NK-92 treated with Interleukin-12 subunit alpha and Interleukin-12 subunit beta, amount 100 ng/mL, for 24 hours (cell line): ENCODE measurements at places on chromosomes 12 and 14.
A peak's percentile ranks its signal among the peaks of the same experiment; 100 is the strongest.

GRCh38 chr12:46815809-46816208, 10.0 kb downstream of the SLC38A4 start:
- no peak for DNase-seq

DNA sequence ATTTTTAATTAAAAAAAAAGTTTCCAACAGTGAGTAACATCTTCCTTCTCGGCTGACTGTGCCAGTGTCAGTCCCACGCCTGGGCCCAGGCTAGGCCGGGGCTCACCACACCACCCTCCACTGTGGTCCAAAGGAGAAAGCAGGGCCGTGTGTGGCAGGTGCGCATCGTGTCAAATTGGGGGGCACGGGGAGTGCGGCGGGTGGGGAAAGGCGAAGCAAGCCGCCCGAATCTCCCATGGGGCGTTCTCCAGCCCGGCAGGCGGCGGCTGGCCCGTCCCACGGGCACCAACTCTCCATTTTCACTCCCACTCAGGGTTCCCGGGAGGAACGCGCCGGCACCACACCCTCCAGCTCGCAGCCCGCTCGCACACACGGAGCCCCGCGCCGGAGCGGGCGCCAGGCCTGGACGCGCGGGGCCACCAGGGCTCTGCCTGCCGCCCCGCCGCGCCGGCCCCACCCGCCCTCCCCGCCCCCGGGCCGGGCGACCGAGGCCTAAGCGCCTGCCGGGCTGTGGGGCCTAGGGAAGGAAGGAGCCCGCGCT, 604 bp downstream of the EEA1 start:
- DNase-seq = peak; percentile 23

GRCh38 chr12:3289702-3290101, 201.3 kb upstream of the PRMT8 start:
- DNase-seq = no peak

DNA sequence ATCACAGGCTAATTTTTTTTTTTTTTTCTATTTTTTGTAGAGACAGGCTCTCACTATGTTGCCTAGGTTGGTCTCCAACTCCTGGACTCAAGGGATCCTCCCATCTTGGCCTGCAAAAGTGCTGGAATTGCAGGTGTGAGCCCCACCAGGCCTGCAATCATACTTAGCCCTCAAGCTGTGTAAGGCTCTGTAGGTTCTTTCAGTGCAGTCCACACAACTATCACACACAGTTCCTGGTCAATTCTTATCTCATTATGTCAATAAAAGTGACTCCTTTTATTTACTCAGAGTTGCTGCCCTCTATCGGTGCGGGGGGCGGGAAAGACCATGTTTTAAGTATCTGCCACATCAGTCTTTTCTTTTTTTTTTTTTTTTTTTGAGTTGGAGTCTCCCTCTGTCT, 29.0 kb downstream of the SLC2A3 start:
- no peak for DNase-seq

GRCh38 chr12:98719515-98720504, 74.7 kb downstream of the APAF1 start:
- DNase-seq = no peak

- DNase-seq = no peak
Observed at GRCh38 chr12:71440345-71440762, 756 bp downstream of the LGR5 start.

GRCh38 chr12:91105807-91106206, 5.5 kb downstream of the LUM start:
- DNase-seq = no peak

GRCh38 chr12:50218386-50218785, 51.2 kb upstream of the CERS5 start:
- no peak for DNase-seq

- no peak for DNase-seq
Observed at GRCh38 chr12:26293612-26294011, 98.2 kb downstream of the SSPN start.

DNA sequence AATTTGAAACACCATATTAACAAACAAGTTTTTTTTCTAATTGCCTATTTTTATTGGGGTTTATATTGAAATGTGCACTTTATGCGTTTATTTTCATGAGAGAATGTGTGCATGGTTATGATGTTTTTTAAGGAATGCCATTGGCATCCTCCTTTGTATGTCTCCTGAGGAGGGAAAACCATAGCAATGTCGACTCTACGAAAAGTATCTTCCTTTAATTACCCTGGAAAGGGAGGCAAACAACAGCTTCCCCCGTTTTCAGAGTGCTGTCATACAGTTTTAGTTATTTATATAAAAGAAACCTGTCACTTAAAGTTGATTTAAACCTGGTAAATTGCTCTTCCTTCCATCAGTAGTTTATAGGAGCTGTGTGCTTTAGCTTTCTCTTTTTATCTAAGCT, 117.4 kb downstream of the PLEKHA5 start:
- no peak for DNase-seq

DNA sequence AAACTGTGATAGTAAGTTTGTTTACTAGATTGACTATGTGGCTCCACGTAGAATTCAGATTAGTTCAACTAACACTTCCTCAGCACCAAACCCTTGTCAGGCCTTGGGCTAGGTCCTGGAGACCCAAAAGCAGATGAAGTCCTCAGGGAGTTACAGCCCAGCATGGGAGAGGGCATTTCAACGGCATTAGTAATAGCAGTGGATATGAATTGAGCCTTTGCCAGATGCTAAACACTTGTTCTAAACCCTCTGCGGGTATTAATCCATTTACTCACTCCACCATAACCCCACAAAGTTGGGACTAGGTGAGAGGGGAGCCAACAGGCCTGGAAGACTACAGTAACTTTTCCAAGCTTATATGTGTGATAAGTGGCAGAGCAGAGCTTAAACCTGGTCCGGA, 714.6 kb downstream of the DIO2 start:
- DNase-seq = no peak

DNA sequence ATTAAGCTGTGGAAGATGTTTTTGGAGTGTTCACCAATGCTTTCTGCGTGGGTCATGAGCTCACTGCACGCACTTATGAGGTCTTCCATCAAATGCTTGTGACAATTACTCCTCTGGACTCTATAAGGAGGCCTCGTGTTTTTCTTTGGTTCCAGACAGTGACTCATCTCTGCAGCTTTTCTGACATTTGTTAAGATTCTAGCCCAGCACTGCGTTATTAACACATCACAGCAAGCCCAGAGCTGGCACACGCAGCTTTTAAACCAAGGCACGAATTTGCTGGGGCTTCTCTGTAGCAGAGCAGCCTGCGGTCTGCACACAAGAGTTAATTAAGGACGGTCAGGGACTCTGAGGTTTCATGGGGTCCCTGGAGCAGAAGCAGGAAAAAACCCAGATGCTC, 16.9 kb downstream of the MEG3 start:
- DNase-seq = no peak

- DNase-seq = no peak
Observed at GRCh38 chr12:124509676-124510300, 57.6 kb downstream of the NCOR2 start.

- DNase-seq = peak; percentile 59
Observed at GRCh38 chr14:91261115-91261514, 16.6 kb upstream of the GPR68 start.

DNA sequence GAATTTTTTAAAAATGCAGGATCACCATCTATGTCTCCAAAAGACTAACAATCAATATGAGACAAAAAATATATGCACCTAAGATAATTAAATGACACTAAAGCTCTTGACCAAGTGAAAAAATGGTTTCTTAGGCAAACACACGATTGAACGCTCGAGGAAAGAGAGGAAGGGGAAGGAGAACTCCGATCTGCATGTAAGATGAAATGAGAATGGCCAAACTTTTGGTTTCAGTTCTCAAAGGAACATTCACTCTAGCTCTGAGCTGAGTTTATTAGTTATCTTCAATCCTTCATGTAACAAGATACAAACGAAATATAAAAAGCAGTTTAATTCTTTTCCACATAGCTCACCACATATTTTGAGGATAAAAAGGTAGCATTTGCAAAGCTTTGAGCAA, 2.8 kb downstream of the DYRK4 start:
- no peak for DNase-seq

DNA sequence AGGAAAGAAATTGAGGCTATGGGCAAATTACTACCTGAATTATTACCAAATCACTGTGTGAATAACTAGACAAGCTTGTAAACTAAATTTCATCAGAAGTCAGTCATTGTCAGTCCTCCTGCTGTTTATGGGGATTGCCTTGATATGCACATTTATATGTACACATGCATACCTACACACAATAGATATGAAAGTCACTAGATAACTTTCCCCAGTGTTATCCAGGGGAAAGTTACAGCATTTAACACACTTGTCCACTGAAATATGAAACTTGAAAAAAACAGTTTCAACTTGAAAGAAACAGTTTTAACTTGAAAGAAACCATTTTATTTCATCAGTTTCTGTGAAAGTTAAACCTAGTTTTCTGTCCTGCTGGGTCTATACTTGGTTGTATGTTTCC, 199.6 kb downstream of the SLC2A13 start:
- no peak for DNase-seq
